ENCODE measurements at places on chromosomes 4 and X.
A peak's percentile ranks its signal among the peaks of the same experiment; 100 is the strongest.

GRCh38 chrX:123475068-123475724 lies 257.7 kb downstream of the THOC2 start:
- no peak for DNase-seq

DNA sequence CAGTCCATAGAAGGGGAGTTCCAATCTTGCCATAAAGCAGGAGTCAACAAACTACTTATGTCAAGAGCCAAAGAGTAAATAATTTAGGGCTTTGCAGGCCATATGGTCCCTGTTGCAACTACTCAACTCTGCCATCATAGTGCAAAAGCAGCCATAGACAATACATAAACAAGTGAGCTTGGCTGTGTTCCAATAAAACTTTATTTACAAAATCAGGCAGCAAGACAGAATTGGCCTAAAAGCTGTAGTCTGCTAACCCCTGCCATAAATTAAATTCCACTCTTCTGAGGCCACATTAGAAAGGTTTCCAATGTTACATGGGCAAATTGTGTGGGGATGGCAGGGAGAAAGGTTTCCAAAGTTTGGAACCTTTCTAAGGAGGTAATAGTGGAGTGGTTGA lies 14.7 kb downstream of the TRMT2B start:
- DNase-seq, result no peak

DNA sequence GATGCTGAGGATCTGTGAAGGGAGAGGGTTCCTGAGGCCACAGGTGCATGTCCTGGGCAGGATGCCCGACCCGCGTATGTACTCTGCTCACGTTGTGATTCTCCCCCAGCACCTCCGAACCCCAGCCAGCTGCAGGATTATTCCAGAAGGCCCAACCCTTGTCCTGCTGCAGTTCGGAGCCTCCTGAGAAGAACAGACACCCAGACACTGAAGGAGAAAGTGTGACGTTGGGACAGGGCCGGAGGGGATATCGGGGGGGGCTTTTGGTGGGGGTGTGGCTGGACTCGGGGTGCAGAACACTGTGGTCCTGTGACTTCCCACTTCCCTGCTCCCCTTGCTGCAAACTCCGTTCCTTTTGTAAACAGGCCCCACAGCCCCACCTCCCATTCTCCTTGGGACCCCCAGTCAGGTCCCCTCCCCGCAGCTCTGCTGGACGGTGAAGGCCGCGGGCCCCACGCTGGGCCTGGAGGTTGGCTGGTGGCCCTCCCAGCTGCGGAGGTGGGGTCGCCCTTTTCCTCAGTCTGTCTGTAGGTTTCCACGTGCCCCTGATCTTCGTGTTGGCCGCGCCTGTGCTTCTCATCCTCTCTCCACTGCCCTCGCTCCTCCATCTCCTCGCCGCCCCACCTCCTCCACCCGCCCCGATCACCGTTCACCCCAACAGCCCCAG lies 83.0 kb upstream of the ADRA2C start:
- DNase-seq, result no peak

DNA sequence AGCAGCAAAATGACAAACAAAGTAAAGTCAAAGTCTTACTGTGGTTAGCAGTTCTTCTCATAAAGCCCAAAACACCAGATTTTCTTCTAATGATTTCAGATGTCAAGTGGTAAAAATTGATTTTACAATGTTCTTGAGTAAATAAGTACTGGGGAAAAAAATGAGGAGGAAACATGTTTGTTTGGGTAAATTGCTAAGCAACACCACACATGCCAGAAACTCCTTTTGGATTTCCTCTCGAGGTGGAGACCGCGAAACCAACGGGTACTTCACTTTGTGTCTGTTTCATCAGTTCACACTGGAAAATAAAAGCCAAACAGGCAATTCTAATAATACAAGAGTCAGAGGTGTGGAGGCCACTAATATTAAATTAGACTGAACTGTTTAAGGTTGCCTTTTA lies 4.6 kb upstream of the PKD2 start:
- no peak for DNase-seq

- no peak for DNase-seq
Observed at GRCh38 chr4:171954650-171955049, 141.4 kb downstream of the GALNTL6 start.

- no peak for DNase-seq
Observed at GRCh38 chr4:182189103-182189878, 53.9 kb upstream of the TENM3 start.

- peak; percentile 16 for DNase-seq
Observed at GRCh38 chrX:9622128-9622527, 143.5 kb downstream of the GPR143 start.

DNA sequence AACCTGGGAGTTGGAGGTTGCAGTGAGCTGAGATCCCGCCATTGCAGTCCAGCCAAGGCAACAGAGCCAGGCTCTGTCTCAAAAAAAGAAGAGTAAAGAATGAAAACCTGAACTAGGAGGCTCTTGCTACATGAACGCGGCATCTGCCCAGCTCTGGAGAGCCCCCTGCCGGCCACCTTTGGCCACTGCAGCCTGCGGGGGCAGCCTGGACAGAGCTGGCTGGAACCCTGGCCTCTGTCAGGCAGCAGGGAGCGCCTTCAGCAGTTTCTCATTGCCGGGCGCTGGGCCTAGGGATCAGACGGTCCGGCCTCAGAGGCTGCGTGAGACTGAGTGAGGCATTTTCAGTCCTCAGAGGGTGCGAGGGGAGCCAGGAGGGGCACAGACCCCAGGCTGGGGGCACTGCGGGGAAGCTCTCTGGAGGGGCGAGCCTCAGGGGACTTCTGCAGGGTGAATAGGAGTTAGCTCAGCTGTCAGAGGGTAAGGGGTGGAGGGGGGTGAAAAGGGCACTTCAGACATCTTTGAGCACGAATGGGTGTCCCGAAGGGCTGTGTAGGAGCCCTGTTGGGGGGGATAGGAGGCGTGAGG lies 17.5 kb downstream of the DOK7 start:
- DNase-seq, result peak; percentile 66

DNA sequence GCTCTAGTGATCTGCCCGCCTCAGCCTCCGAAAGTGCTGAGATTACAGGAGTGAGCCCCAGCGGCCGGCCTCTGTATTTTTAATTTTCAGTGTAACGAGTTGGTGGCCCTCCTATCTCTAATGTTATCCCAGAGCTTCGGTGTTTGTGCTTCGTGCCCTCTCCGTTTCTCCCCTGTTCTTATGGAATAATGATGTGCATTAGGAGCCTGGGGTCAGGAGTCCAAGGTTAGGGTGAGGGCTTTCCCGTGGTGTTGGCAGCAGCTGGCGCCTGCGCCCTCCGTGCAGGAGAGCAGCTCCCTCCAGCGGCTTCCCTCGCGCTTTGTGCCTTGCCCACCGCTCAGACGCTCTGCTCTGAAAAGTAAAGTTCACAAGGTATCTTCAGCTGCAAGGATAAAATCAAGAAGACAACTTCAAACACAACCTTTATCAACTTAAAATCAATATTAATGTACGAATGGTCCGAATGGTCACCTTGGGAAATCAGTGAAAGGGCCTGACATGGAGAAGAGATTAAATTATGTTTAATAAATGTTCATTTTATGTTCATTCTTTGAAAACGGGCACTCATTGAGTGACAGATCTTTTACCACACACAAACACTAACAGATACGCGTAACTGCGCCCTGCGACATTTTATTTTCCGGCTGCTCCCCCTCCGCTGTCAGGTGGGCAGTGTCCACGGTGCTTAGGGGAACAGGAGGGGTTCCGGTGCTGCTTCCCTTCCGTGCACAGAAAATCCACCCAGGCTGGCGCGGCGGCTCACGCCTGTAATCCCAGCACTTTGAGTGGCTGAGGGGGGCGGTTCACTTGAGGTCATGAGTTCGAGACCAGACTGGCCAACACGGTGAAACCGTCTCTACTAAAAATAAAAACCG lies 62.4 kb downstream of the TRAPPC11 start:
- peak; percentile 46 for DNase-seq

DNA sequence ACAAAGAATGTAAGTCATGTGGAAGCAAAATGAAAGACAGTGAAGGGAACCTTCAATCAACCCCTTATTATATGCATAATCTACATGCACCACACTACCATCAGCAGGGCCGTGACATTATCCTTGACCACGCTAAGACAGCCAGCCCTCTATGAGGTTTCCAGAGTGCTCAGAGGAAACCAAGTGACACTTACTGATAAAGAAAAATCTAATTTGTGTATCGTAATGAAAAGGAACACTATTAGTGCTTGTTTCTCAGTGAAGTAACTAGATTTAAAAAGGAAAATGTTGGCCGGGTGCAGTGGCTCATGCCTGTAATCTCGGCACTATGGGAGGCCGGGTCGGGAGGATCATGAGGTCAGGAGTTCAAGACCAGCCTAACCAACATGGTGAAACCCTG lies 56.4 kb downstream of the ABCG2 start:
- no peak for DNase-seq

DNA sequence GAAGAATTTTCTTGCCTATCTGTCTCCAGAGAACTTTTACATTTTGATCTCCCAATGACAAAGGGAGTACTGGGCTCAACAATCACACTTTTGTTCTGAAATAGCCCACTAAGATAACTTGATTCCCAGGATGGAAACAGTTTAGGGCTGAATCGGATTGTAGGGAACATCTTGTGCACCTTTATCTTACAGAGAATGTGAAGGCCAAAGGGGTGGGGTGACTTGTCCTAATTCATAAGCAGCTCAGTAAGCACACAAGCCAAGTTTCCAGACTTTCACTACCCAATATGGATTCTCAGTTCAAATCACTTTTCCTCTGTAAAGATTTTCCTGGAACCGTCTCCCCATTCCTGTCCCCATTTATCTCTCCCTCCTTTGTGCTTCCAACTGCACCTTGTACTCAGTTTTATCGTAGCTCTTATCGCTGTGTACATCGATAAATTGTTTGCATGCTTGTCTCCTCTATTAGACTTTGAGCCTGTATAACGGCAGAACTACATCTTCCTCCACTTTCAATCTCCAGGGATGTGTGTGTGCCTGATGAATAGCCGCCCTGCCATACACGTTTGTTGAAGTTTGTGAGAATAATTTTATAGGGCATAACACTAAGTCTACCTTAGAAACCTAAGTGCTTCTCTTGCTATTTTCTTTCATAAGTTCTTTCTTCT lies 77.4 kb downstream of the MBNL3 start:
- DNase-seq, result no peak

DNA sequence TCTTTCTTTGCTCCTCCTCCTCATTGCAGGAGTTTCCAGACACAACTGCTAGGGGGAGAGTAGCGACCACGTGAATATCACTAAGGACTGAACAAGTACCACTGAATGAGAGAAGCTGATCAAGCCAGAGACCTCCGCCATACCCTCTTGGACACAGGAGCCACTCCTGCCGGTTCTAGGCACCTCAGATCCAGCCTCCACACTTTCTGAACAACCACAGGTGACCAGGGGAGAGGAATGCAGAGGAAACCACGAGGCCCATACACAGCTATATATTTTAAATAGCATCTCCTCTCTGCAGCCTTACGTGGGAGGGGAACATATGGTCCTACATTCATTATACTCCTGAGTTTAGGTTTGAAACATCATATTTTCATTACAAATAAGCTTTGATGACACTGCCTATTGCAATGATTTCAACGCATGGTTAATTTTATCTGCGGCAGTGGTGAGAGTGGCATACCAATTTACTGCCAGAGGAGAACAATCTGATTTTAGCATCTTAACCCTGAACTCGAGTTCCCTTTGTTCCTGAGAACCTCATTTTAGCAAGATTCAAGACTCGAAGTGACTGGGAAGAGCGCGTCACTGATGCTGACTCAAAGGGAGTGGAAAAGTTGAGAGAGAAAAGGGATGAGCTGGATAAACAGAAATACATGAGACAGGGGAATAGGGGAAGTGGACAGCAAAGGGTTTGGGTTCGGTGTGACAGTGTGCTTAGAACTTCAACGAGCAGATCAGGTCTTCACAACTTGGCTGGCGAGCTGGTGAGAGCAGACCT lies 231.7 kb upstream of the PPARGC1A start:
- no peak for DNase-seq

- DNase-seq, result no peak
Observed at GRCh38 chrX:81414630-81415029, 212.7 kb downstream of the SH3BGRL start.

Data from stimulated activated CD4-positive, alpha-beta T cell treated with anti-CD3 and anti-CD28 coated beads, Interleukin-12 subunit alpha, Interleukin-12 subunit beta, amount 100 ng/mL, for 48 hours (primary cell).